Activated CD4-positive, alpha-beta T cell treated with anti-CD3 and anti-CD28 coated beads for 36 hours (primary cell): ENCODE measurements at places on chromosomes 6 and 20. TPM values are rescaled to one million over a fixed set of nuclear protein-coding genes. Genes with fewer than 3 reads are reported as not detected.
A peak's percentile ranks its signal among the peaks of the same experiment; 100 is the strongest.

Gene KPNA5
- 13.6 TPM for total RNA-seq

Gene TMEM151B
- total RNA-seq, result 0.09 TPM

Gene MUC22
- total RNA-seq, result not detected

Gene DIDO1
- 43.7 TPM for total RNA-seq

Gene PPIL6
- not detected for total RNA-seq

Gene IL20RA
- total RNA-seq, result not detected

Gene PSORS1C2
- not detected for total RNA-seq

Gene OPRM1
- not detected for total RNA-seq

Gene PARD6B
- total RNA-seq, result 4.9 TPM

GRCh38 chr6:113315879-113316278 lies 541.3 kb upstream of the MARCKS start:
- no peaks in the 10 kb centered on the region for H3K4me1 ChIP-seq
- H3K27ac ChIP-seq, result no peak overlapping the region

GRCh38 chr6:158283304-158283980 lies 28.8 kb upstream of the TULP4 start:
- no peaks in the 10 kb centered on the region for H3K27me3 ChIP-seq
- H3K4me3 ChIP-seq, result no peak overlapping the region
- peaks cover 34% of the 10 kb centered on the region for H3K4me1 ChIP-seq

GRCh38 chr20:20680991-20681508 lies 31.4 kb downstream of the RALGAPA2 start:
- peak overlapping the region; percentile 30 for H3K27ac ChIP-seq
- no peak overlapping the region for H3K4me3 ChIP-seq
- H3K4me1 ChIP-seq, result peaks cover 45% of the 10 kb centered on the region

GRCh38 chr20:19077370-19078220 lies 134.8 kb upstream of the SLC24A3 start:
- no peak overlapping the region for H3K4me3 ChIP-seq
- no peak overlapping the region for H3K27ac ChIP-seq

- H3K36me3 ChIP-seq, result no peaks in the 10 kb centered on the region
- H3K27ac ChIP-seq, result no peak overlapping the region
- no peak overlapping the region for H3K4me3 ChIP-seq
- peak; percentile 5 for DNase-seq
These were observed 300.7 kb downstream of the TENT5A start for GRCh38 chr6:81451787-81452186.

GRCh38 chr6:33416386-33417127 lies 1.4 kb downstream of the CUTA start:
- peak overlapping the region; percentile 96 for H3K27ac ChIP-seq
- peak overlapping the region; percentile 96 for H3K4me3 ChIP-seq
- H3K27me3 ChIP-seq, result no peaks in the 10 kb centered on the region
- DNase-seq, result peak; percentile 73
- peaks cover 39% of the 10 kb centered on the region for H3K36me3 ChIP-seq
- H3K4me1 ChIP-seq, result peaks cover 60% of the 10 kb centered on the region

DNA sequence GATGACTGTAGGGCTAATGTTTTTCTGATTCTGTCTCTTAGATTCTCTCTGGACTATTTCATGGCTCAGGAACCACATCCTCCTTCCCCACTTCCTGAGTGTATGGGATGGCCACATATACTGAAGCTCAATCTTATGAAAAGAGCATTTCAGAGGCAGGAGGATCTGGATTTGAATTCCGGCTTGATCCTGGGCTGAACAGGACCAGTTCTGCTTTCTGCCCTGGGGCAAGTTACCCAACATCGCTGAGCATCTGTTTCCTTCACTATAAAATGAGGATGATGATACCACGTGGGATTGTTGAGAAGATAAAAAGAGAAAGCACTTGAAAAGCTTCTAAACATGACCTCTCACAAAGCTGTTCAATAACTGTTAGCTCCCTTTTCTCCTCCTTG lies 168.4 kb upstream of the TNFAIP3 start:
- H3K4me1 ChIP-seq, result peaks cover 49% of the 10 kb centered on the region
- H3K4me3 ChIP-seq, result no peak overlapping the region
- peaks cover 7% of the 10 kb centered on the region for H3K27me3 ChIP-seq
- DNase-seq, result no peak
- H3K27ac ChIP-seq, result peak overlapping the region; percentile 96

GRCh38 chr20:57464642-57465211 lies 60.2 kb downstream of the CTCFL start:
- H3K4me3 ChIP-seq, result no peak overlapping the region
- H3K27me3 ChIP-seq, result no peaks in the 10 kb centered on the region
- no peak overlapping the region for H3K27ac ChIP-seq
- no peaks in the 10 kb centered on the region for H3K36me3 ChIP-seq
- peak; percentile 27 for DNase-seq

DNA sequence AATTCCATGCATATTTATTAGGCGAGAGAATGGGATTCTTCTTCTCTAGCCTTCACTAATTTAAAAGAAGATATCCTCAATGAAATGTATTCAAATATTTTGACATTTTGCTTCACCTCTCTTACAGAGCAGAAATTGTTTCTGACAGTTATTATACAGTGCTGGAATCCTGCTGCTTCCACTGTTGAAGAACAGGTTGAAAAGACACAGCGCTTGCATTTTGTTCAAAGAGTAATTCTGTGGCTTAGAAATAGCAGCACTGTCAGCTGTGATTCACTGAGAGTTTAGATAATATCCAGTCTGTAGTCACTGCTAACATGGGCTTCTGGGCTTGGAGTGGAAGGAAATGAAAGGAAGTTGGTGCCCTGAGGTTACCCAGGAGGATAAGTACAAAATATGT lies 117.1 kb upstream of the FBXL4 start:
- H3K27ac ChIP-seq, result no peak overlapping the region
- H3K27me3 ChIP-seq, result peaks cover 6% of the 10 kb centered on the region
- H3K36me3 ChIP-seq, result no peaks in the 10 kb centered on the region
- DNase-seq, result no peak
- no peaks in the 10 kb centered on the region for H3K4me1 ChIP-seq
- no peak overlapping the region for H3K4me3 ChIP-seq

GRCh38 chr20:5864873-5865587 lies 85.3 kb downstream of the TRMT6 start:
- peak; percentile 38 for DNase-seq
- peaks cover 6% of the 10 kb centered on the region for H3K36me3 ChIP-seq
- H3K4me1 ChIP-seq, result peaks cover 19% of the 10 kb centered on the region
- H3K27me3 ChIP-seq, result no peaks in the 10 kb centered on the region
- H3K4me3 ChIP-seq, result no peak overlapping the region

GRCh38 chr6:53634184-53634631 lies 31.3 kb downstream of the KLHL31 start:
- peaks cover 8% of the 10 kb centered on the region for H3K27me3 ChIP-seq
- no peak overlapping the region for H3K4me3 ChIP-seq
- no peaks in the 10 kb centered on the region for H3K4me1 ChIP-seq
- H3K27ac ChIP-seq, result no peak overlapping the region
- no peak for DNase-seq

GRCh38 chr6:69795469-69796072 lies 1.2 kb downstream of the LMBRD1 start:
- peak overlapping the region; percentile 96 for H3K27ac ChIP-seq
- DNase-seq, result no peak
- peak overlapping the region; percentile 94 for H3K4me3 ChIP-seq
- peaks cover 53% of the 10 kb centered on the region for H3K4me1 ChIP-seq

GRCh38 chr20:35151736-35152135 lies 4.6 kb upstream of the EDEM2 start:
- no peak overlapping the region for H3K27ac ChIP-seq
- H3K4me3 ChIP-seq, result no peak overlapping the region
- H3K27me3 ChIP-seq, result no peaks in the 10 kb centered on the region
- H3K4me1 ChIP-seq, result peaks cover 12% of the 10 kb centered on the region
- H3K36me3 ChIP-seq, result no peaks in the 10 kb centered on the region

DNA sequence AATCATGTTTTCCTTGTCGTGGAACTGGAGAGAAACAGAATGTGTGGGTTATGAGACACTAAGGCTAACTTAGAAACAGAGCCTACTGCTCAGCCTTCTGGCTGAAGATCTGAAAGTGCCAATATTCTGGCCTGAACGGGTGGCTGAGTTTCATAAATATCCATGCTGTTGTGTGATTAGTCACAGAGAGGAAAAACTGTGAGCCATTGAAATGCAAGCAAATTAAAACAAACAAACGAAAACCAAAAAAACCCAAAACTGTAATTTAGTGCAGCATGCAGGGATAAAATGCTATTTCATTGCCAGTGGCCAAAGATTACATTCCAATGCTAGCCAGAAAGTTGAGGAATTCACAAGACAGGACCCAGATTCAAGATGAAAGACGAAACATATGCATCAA lies 315.1 kb downstream of the UBE3D start:
- H3K36me3 ChIP-seq, result no peaks in the 10 kb centered on the region
- H3K4me1 ChIP-seq, result no peaks in the 10 kb centered on the region
- H3K27ac ChIP-seq, result no peak overlapping the region
- no peak for DNase-seq

DNA sequence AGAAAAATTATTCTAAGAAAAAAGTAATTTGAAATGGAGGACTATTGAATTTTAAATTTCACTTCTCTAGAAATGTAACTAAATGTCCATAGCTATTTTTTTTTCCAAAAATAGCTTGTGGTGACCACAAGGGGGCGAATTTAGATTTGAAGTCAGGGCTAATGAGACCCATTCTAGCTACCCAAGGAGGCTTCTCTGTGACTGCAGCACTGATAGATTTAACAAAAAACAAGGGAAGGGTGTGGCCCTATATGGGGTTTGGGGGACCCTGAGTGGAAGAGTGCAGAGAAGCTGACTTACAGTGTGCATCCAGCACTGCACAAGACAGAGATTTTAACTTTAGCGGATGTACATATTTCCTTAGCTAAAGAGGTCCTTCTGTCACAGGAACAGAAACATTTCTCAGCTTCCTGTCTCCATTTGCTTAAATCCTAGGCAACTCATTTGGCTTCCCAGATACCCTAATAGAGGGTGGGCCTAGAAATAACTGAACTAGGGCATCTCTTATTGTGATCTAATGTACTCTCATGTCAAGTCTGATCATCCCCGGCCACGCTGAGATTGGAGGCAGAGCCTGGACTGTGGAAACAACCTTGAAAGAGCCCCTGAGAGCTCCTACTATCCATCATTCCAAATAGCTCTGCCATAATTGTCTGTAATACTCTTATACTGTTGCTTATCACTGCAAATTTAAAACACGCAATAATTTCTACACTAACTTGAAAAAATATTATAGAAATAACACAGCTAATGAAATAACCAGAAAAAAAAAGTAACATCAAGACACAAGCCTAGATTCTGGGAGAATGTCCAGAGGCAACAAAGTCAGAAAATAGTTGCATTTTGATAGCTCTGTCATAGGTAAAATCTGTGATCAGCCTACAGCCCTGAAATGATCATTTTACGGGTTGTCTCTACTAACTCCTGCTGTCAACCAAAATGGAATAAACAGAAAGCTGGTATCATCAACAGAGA lies 93.6 kb downstream of the SNAP91 start:
- no peak overlapping the region for H3K27ac ChIP-seq
- DNase-seq, result no peak
- H3K4me3 ChIP-seq, result no peak overlapping the region

GRCh38 chr6:35046862-35047261 lies 94.3 kb downstream of the TCP11 start:
- no peaks in the 10 kb centered on the region for H3K27me3 ChIP-seq
- no peak overlapping the region for H3K4me3 ChIP-seq
- DNase-seq, result no peak

DNA sequence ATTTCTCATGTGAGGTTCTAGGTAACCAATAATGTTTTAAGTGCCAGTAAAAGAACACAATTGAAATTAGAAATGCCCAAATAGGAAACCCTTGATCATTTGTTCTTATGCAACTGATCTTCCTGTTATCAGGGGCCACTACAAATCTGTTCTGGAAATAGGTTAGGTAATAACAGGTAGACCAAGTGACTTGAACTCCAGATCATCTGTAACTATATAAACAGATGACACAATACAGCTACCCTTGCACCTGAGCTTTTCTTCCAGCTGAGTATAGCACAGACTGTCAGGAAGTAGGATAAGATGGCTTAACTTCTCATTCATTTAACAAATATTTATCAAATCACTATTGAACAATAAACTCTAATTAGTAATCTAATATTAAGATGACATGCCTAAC lies 52.5 kb downstream of the MAN1A1 start:
- no peak overlapping the region for H3K4me3 ChIP-seq
- H3K4me1 ChIP-seq, result peaks cover 18% of the 10 kb centered on the region
- peaks cover 6% of the 10 kb centered on the region for H3K36me3 ChIP-seq
- DNase-seq, result no peak
- H3K27me3 ChIP-seq, result no peaks in the 10 kb centered on the region
- no peak overlapping the region for H3K27ac ChIP-seq

- H3K4me1 ChIP-seq, result no peaks in the 10 kb centered on the region
- no peak overlapping the region for H3K27ac ChIP-seq
- H3K27me3 ChIP-seq, result peaks cover 13% of the 10 kb centered on the region
- no peak for DNase-seq
- H3K36me3 ChIP-seq, result no peaks in the 10 kb centered on the region
These were observed 30.9 kb upstream of the XRN2 start for GRCh38 chr20:21272279-21272678.

DNA sequence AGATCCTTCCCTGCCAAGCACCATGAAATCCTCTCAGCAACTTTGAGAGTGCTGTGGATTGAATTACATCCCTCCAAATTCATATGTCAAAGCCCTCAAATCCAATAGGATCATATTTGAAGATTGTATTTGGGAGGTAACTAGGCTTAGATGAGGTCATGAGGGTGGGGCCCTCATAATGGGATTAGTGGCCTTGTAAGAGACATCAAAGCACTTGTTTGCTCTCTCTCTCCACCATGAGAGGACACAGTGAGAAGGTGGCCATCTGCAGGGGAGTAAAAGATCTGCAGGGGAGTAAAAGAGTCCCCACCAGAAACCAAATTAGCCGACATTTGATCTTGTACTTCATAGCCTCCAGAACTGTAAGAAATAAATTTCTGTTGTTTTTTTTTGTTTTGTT lies 298.2 kb downstream of the SAMD5 start:
- no peak for DNase-seq
- H3K4me3 ChIP-seq, result no peak overlapping the region
- no peak overlapping the region for H3K27ac ChIP-seq
- no peaks in the 10 kb centered on the region for H3K27me3 ChIP-seq
- no peaks in the 10 kb centered on the region for H3K4me1 ChIP-seq

GRCh38 chr6:89895276-89895874 lies 1.1 kb downstream of the GJA10 start:
- H3K27ac ChIP-seq, result no peak overlapping the region
- no peak overlapping the region for H3K4me3 ChIP-seq
- peaks cover 5% of the 10 kb centered on the region for H3K4me1 ChIP-seq
- DNase-seq, result peak; percentile 26

- H3K4me1 ChIP-seq, result no peaks in the 10 kb centered on the region
- DNase-seq, result no peak
- H3K27me3 ChIP-seq, result no peaks in the 10 kb centered on the region
- no peak overlapping the region for H3K4me3 ChIP-seq
These were observed 15.1 kb upstream of the APMAP start for GRCh38 chr20:25007491-25008305.
